Articular chondrocyte of knee joint (primary cell): ENCODE measurements at places on chromosomes 16 and 17. TPM values are rescaled to one million over a fixed set of nuclear protein-coding genes. Genes with fewer than 3 reads are reported as not detected.

CD300C gene
- total RNA-seq, result 0.91 and 1.1 TPM in 2 replicates

IL21R gene
- 2.2 and 5.2 TPM in 2 replicates for total RNA-seq

NLE1 gene
- total RNA-seq, result 11.1 and 15.2 TPM in 2 replicates

AATF gene
- 24.3 and 25.6 TPM in 2 replicates for total RNA-seq
